ENCODE measurements at places on chromosomes 5 and 9.

DNA sequence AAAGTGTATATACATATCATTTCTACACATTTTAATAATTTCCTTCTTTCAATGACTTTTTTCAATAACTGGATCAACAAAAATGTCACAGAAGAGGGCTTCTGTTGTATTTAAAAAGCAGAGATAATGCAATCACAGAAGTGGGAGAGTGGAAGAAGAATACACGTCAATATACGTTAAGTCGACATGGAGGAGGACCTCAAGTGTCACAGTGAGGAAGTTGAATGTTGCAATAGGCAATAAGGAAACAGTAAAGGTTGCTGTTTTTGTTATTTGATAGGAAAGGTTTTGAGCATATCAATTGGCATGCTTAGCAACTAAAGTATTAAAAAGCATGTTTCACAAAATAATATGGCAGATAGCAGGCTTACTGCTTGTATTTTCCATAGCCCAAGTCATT, 184.0 kb upstream of the NR4A3 start:
- no peak for DNase-seq

DNA sequence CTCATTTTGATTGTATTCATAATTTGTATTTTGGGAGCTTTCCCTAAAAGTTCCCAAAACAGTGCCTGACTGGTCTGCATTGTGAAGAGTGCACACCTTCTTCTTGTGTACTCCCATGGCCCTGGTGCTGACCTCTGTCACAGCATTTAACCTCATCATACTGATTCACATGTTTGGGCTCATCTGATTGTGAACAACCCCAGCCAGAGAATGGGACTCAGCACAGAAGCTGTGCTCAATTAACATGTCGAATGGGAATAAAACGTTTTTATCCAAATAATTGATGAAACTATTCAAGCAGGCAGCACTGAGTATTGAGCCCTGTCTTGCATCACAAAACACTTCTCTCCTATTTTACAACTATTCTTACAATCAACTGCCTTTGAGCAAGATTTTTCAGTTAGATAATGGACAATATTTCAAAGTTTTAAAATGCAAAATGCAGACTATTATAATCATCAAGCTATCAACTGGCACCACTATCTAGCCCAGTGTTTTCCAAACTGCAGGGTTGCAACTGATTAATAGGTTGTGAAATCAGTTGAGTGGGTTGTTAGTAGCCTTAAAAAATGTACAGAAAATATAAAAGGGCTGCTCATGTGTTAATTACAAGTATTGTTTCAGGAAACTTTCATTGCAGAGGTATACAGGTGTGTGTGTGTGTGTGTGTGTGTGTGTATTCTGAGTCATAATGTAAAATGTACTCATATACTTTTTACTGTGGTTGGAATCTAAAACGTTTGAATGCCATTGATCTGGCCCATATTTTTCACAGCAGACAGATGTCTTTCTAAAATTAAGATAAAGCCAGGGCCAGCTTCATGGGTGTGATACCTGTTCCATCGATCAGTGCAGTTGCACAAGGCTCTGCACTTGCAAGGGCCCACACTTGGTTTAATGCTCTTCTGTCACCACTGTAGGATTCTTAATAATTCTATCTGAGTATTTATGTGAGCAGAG, 190.5 kb downstream of the PIK3R1 start:
- DNase-seq, result no peak

GRCh38 chr5:14908172-14908571, 36.6 kb upstream of the ANKH start:
- no peak for DNase-seq

GRCh38 chr5:59091965-59092364, 509.1 kb downstream of the RAB3C start:
- DNase-seq, result no peak

DNA sequence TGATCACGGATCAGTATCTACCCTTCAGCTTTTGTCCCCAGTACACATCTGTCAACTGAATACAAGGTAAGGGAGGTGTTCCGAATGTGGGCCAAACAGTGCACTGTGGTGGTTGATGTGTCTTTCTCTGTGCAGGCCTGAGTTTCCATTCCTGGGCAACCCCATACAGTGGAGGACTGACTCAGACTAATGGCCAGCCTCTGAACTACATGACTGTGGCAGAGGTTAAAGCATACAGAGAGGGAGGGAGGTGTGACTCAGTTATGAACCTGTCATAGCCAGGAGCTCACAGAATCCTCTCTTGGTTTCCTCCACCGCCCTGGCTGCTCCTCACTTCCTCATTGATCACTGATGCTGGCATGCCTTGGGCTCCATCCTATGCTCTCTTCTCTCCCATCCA, 136.4 kb upstream of the TAS2R1 start:
- peak; percentile 55 for DNase-seq

DNA sequence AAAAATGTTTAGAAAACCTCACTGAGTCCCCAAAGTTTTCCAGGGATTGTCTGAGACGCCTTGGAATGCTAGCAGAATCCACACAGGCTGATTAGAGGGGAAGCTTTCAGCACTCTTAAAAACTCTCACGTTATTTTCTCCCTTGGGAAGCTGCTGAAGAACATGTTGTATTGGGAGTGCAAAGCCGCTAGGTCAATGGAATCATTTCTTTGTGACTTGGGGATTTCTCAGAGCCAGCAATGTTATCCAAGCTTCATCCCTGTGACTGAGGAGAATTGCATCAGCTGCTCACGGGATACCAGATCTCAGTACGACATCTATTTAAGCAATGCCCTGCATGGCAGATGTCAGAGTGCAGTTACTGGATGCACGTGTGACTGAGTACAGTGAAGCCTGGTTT, 426.4 kb upstream of the MPDZ start:
- no peak for DNase-seq

DNA sequence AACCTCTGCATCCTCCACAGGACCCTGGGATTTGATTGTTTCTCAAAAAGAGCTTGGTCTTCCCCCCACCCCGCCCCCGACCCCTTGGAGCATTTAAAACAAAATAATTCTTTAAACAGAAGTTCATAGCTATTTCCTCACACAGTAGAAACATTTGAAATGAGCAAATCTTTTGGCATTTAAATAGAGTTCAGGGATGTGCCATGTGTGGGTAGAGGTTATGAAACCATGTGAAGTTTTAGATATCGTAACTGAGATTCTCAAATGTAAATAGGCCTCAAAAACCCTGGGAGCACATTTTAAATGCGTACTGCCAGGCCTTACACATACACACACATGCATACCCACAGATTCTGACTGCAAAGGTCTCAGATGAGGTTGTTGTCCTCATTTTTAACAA, 66.5 kb downstream of the EPB41L4B start:
- no peak for DNase-seq

- no peak for DNase-seq
Measured at GRCh38 chr9:128921881-128922763, 1.3 kb downstream of the PHYHD1 start.

- no peak for DNase-seq
Measured at GRCh38 chr9:93525476-93525875, 50.9 kb upstream of the PHF2 start.

DNA sequence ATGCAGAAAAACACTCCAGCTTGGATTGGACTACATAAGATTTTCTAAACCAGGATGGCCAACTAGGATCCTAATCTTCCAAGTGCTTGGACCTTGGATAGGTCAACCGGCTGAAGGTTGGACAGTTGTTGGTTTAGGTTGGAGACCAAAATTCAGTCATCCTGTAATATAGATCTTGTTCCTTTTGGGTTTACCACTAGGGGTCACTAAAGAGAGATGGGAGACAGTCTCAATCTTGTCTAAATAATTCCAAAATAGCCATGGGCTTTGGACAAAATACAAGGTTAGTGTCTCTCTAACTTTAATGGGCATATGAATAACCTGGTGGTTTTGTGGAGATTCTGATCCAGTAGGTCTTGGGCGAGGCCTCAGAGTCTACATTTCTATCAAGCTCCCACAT, 148.7 kb upstream of the ERCC6L2 start:
- DNase-seq, result no peak

GRCh38 chr5:140152022-140152999, 22.7 kb upstream of the CYSTM1 start:
- DNase-seq, result no peak

DNA sequence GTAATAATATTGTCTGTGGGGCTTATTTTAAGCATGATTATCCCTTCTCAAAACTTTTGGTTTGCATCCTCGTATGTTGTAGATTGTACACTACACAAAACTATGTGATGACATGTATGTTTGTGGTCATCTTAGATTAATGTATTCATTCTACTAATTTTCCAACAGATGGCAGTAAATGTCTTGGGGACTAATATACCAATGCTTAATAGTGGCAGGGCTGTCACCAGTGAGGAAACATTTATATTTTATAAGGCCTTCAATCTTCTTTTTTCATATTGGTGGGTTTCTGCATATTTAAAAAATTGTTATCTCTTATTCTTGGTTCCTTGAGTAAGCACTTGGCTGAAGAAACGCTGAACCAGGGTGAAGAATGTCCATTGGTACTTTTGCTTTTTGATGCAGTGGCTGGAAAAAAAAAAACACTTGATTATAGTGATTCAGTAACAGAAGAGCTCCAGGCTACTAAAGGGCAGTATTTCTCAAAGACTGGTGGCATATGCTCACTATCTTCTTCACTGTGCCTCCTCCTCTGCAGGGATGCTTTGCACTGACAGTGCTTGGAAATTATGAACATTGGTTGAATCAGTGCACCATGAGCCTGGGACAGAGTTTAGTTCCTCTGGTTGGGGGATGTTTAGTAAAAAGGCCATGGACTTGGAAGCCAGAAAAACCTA, 530.3 kb downstream of the RASEF start:
- no peak for DNase-seq

DNA sequence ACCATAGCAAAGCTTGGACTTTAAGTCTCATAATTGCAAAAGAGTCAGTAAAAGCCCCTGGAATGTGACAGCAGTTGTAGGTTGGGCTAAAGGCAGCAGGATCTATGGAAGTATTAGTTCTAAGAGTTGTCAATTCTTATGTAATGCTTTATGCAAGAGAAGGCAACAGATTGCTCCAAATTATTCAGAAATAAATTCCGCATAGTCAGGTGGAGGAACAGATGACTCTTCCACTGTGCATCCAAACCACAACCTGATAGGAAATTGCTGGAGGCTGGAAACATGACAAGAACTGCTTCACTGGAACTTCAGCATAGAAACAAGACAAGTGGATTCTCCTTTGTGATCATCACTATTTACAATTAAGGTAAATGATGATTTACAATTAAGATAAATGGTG, 101.0 kb downstream of the STARD4 start:
- no peak for DNase-seq

DNA sequence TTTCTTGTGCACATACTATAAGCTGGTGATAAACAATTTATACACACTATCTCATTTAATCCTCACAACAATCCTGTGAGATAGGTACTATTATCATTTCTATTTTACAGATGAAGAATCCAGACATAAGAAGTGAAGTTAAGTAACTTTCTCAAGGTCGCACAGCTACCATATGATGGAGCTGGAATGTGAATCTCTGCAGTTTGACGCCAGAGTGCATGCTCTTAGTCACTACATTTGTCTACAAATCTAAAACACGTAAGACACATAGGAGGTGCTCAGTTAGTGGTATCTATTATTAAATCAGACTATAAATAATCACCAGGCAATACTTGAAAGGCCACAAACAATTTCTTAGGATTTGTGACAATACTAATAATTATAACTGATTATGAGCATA, 45.0 kb upstream of the CDKN2B start:
- no peak for DNase-seq

- DNase-seq, result no peak
Measured at GRCh38 chr5:154418344-154418820, 27.4 kb upstream of the SAP30L start.

DNA sequence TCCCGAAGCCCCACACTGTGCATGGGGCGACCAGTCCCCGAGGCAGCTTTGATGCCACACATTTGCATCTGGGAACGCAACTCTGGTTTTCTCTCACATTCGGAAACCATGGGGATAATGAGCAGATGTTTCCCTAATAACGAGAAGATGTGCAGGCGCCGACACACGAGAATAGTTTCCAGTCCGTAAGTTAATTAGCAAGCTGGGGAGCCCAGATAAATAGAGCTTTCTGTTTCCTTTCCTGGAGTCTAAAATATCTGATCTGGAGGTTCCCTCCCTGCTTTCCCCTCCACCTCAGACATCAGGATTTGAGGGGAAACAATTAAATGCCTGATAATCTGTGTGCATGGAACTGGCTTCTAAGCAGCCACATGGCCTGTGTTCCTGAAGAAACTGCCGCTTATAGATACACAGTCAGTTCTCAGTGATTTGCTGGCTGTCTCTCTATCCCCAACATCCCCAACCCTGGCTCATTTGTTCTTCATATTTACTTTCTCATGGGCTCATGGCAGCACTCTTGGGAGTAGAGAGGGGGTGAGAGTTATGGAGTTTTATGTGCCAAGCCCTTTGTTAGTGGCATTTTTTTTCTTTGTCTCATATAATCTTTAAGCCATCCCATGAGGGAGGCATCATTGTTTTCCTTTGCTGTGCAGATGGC, 62.8 kb downstream of the PDZD2 start:
- no peak for DNase-seq

- DNase-seq, result no peak
Measured at GRCh38 chr5:3512361-3513095, 83.1 kb upstream of the IRX1 start.

DNA sequence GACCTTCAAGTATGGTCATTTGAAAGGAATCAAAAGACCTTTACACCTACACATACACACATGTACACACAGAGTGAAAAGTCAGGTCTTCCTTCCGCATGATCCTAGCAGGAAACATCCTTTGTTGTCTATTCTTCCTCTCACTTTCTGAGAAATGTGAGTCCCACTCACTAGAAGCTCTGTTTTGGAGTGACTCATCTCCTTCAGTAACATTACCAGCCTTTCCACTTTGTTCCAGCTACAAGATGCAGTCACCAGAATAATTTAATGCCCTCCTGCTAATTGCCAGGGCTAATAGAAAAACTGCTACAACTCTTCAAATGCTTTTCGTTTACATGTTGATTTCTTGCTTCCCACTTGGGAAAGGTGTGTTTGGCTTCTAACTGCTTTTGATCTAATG, 417.3 kb downstream of the RASEF start:
- DNase-seq, result no peak

- DNase-seq, result no peak
Measured at GRCh38 chr9:96618209-96619123, 1.2 kb downstream of the CDC14B start.

GRCh38 chr9:35026671-35027070, 37.1 kb downstream of the DNAJB5 start:
- DNase-seq, result no peak

- DNase-seq, result no peak
Measured at GRCh38 chr9:1869843-1870242, 145.3 kb upstream of the SMARCA2 start.

GRCh38 chr9:87718852-87719612, 6.9 kb upstream of the CTSL start:
- DNase-seq, result no peak
